NB4 (cell line): ENCODE measurements at places on chromosomes 3 and 15.

- peak; percentile 100 for DNase-seq
Measured at GRCh38 chr3:194255252-194256039, 95.7 kb downstream of the CPN2 start.

GRCh38 chr3:140078940-140079339 lies 144.0 kb downstream of the CLSTN2 start:
- no peak for DNase-seq

- DNase-seq = no peak
Measured at GRCh38 chr3:148698190-148698810, 597 bp downstream of the AGTR1 start.

DNA sequence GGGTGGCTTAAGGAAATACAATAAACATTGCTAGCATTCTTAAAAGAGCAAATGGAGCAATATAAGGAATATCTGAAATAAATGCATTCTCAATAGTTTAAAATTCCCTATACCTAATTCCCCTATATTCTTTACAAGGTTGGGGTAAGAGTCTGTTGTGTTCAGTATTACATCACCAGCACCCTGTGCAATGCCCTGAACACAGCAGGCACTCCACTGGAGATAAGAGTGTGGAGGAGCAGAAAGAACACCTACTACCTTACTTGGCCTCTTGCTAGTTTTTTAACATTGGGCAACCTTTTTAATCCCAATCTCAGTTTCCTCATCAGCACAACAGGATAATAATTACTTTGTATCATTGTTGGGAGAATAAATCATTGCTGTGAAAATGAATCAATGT lies 140.2 kb upstream of the PLXND1 start:
- DNase-seq = no peak

- peak; percentile 39 for DNase-seq
Measured at GRCh38 chr3:18401300-18401961, 23.7 kb downstream of the SATB1 start.

DNA sequence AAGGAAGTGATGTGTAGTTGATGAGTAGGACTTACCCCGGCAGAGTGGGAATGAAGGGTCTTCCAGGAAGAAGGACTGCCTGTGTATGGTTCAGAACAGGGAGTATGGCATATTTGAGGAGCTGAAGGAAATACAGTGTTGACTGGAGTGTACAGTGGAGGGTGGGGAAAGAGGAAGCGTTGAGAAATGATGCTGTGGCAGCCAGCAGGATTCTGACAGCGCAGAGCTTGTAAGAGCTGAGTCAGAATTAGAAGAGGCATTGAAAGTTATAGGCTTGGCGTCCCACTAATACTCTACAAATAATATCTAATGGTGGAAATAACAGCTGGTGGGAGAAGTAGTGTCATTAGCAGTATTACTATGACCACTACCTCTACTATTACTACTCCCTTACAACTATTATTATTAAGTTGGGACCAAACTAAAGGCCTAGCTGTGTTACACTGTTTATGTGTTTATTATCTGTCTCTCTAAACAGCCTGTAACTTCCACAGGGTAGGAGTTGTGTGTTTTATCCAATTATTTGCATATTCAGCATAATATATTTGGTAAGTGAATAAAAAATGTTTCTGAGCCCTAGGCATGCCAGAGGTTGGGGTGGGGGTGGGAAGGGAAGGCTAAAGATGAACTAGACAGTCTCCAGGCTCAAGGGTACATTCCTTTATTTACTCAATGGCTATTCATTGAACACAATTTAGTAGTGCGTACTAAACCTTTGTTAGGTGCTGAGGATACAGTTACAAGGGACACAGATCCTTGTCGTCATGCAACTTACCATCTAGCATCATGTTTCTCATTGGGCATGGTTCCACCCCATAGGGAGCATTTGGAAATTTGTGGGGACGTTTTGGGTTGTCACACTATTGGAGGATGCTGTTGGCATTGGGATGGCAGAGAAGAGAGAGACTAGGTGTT lies 428.8 kb upstream of the ONECUT1 start:
- no peak for DNase-seq

- no peak for DNase-seq
Measured at GRCh38 chr3:40649346-40649745, 124.6 kb downstream of the ZNF621 start.

DNA sequence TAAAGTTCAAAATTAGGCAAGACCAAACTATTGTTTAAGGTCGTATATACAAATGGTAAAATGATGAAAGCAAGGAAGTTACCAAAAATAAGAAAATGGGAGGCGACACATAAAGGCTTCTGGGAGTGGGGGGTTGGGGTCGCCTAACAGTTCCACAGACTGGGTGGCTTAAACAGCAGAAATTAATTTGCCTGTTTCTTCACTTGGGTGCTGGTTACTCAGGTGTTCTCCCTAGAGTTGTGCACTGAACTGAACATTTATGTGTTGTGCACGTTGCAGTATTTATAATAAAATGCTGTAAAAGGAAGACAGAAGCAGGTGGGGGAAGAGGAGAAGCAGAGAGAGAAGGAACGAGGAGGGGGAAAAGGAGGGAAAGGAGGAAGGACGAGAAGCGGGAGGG lies 10.5 kb upstream of the RNU6-1 start:
- DNase-seq = no peak

GRCh38 chr15:29864501-29864900 lies 42.2 kb upstream of the TJP1 start:
- DNase-seq = no peak

DNA sequence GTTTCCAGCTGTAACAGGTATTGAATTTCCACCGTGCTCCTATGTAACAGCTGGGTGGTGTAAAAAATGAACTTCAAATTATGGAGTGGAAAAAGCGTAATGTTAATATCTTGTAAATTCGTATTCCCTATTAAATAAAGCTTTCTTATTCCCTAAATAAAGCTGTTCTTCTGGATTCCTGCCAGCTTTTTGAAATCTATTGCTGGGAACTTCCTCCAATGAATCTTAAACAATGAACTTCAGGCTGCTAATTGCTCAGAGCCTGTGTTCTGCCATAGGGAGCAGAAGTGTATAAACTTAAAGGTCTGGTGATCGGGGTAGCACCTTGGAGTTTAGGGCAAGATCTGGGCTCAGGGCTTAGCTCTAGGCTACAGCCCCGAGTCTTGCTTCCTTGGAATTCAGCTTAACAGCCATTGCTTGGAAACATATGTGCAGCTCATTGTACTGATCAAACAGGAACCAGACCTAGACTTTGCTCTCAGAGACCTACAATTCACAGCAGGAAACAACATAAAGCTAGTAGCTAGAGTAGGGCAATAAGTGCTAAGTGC lies 1.4 kb downstream of the ARL14 start:
- DNase-seq = no peak

DNA sequence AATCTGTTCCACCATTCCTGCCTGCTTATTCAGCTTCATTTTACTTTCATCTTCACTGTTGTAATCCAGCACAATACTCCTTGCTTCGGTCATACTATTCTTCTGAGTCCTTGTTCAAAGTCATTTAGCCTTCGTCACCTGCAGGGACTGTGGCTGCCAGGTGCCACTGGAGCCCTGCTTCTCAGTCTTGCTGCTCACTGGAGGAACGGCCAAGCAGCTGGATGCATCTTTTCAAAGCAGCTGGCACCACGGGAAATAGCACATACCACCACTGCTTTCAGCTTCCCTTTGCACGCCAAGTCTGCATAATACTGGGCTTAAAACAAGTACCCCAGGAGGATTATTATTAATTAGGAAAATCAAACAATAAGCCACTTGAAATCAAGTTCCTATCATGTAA lies 287.6 kb downstream of the BCHE start:
- no peak for DNase-seq

- DNase-seq = no peak
Measured at GRCh38 chr3:138408751-138409570, 25.5 kb upstream of the ESYT3 start.

DNA sequence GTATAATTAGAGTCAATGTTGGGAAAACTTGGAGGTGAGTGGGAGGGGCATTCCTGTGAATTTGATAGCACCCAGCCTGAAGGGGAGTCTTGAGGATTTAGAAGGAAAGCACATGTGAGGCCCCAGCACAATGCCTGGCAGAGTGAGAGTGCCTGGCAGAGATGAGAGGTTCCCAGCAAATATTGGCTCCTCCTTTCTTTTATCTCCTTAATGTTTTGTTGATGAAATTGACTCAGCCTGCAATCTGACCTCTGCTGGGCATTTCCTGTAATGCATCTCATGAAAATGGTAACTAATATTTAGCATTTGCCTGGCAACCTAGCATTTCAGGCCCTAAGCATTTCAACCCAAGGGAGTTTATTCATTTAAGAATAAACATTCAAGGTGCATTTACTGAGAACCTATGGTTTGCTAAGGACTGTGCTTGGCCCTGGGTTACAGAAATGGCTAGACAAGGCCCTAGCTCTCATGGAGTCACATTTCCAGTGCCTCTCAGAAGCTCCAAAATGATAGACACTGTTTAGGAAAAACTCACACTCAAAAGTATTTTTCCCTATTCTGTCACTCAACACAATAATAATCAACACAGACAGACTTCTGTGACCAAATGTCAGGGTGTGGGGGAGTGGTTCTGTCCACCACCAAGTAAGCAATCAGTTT lies 19.0 kb downstream of the PDHB start:
- peak; percentile 62 for DNase-seq

GRCh38 chr3:76096036-76096435 lies 310.7 kb upstream of the ZNF717 start:
- no peak for DNase-seq

GRCh38 chr15:78201281-78202190 lies 32.8 kb downstream of the ACSBG1 start:
- no peak for DNase-seq

GRCh38 chr3:52986049-52986448 lies 59.8 kb downstream of the SFMBT1 start:
- DNase-seq = no peak

DNA sequence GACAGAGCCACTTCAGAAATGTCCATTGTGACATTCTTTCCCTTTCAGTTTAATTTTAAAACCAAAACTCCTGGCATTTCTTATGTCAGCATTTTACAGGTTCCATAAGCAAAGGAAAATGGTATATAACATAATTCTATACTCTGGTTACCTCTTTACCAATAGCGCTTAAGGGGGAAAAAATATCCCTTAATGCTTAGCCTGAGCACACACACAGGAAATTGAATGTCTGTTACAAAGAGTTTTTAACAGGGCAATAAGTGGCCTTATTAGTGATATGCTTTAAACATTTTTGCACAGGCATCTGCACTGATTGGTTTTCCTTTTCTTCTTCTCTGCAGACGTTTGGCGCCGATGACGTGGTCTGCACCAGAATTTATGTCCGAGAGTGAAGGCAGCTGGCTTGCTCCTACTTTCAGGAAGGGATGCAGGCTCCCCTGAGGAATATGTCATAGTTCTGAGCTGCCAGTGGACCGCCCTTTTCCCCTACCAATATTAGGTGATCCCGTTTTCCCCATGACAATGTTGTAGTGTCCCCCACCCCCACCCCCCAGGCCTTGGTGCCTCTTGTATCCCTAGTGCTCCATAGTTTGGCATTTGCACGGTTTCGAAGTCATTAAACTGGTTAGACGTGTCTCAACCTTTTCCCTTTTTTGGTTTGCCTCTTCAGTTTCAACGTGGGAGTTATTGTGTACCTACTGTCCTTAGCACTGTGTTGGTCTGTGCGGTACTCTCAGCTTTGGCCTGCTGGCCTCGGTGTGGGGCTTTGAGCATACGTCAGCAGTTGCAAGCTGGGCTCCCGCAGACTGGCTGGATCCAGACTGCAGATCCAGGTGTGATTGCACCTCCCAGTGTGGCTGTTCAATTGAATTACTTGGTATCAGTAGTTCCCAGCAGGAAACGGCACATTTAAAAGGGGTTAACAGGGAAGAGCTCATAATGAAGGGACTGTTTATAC lies 7.7 kb downstream of the CRABP1 start:
- no peak for DNase-seq

DNA sequence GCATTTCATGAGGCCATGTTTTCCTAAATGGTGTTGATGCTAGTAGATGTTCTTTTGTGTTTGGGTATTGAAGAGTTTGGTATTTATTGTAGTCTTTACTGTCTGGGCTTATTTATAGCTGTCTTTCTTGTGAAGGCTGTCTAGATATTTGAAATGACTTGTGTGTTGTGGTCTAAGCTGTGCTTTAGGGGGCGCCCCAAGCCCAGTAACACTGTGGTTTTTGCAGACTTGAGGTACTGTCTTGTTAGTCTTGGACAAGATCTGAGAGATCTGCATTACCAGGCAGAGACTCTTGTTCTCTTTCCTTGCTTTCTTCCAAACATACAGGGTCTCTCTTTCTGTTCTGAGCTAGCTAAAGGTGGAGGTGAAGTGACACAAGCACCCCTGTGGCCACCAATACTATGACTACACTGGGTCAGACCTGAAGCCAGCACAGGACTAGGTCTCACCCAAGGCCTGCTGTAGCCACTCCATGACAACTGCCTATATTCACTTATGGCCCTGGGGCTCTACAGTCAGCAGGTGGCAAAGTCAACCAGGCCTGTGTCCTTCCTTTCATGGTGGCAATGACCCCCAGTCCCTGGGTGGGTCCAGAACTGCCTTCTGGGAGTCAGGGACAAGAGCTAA lies 152.1 kb upstream of the TBC1D5 start:
- DNase-seq = peak; percentile 91

DNA sequence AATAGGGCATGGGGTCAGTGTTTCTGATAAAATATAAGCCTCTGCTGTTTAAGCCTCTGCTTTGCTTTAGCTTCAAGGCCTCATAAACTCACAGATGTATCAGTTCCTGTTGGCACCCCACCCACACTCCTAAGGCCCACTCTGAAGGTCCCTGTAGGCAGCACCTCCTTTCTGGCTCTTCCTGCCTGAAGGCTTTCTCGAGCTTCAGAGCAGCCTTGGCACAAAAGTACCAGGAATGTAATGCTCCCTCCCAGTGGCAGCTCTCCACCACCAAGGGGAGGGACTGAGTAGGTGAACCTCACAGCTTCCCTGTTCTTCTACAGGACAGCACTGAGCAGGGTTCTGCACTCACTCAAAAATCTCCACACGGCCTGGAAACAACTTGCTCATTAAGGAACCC lies 102.2 kb downstream of the ABHD5 start:
- DNase-seq = no peak

GRCh38 chr3:18808429-18808828 lies 339.9 kb upstream of the KCNH8 start:
- no peak for DNase-seq

DNA sequence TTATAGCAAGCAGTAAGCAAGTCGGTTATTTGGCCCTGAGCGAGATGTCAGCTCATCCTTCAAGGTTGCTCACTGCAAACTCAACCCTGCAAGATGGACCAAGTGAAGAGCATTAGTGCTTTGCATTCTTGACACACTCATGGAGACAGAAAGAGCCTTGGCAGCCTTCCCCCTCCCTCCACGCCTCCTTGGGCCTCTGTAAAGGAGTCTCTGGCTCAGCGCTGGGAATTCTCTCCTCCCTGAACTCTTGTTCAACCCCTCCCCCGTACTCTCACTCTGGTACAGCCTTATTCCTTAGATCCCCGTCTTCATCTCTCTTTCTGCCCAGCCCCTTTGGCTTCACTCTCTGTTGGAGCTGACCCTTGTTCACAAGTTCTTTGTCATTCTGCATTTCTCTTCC lies 2.2 kb upstream of the CX3CR1 start:
- DNase-seq = no peak

DNA sequence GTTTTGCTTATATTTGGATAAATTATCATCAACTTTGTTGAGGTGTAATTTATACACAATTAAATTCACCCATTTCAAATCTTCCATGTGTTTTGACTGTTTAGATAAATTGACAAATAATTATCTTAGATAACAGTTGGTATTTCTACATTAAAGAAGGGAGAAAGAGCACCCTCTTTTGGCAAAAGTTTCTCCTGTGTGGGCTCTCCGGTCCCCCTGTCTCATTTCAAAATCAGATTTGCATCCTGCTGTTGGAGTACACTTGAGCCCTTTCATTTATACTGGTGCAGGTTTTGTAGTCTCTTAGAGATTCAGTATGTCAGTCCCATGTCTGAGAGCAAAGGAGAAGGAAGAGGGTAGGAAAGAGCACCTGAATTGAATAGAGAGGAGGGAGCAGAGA lies 49.4 kb downstream of the NKIRAS1 start:
- no peak for DNase-seq
